ENCODE measurements at places on chromosomes 3 and 15. TPM values are rescaled to one million over a fixed set of nuclear protein-coding genes. Genes with fewer than 3 reads are reported as not detected.

DNA sequence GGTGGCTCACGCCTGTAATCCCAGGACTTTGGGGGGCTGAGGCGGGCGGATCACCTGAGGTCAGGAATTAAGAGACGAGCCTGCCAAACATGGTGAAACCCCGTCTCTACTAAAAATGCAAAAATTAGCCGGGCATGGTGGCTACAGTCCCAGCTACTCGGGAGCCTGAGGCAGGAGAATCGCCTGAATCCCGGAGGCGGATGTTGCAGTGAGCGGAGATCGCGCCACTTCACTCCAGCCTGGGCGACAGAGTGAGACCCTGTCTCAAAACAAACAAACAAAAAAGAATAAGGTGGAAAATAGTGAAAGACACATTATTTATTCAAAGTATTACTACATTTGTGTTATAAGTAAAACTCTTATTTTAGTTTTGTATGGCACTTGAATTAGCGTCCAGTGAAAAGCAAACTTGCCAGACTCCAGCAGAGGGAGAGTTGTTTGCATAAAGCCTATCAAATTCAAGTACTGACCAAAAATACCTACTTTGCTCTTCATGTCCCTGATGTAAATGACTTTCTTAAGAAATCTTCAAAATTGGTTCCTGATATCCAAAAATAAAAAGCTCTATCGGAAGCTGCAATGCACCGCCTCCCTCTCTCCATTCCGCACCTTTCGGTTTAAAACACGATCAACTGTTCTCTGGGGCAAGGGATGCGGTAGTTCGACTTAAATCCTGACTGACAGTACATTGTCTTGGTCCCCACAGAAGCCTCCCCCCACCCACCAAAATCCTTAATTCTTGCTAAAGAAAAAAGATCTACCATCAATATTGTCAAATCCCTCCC is 1.2 kb downstream of the TRPM7 start:
- peak overlapping the region; percentile 98 for H3K27ac ChIP-seq
- H3K4me3 ChIP-seq = peak overlapping the region; percentile 97
- peaks cover 25% of the 10 kb centered on the region for H3K36me3 ChIP-seq
- peaks cover 55% of the 10 kb centered on the region for H3K4me1 ChIP-seq
- DNase-seq = no peak

GRCh38 chr3:143482106-143483088 is 362.8 kb downstream of the CHST2 start:
- no peaks in the 10 kb centered on the region for H3K36me3 ChIP-seq
- DNase-seq = no peak
- no peak overlapping the region for H3K4me3 ChIP-seq
- H3K4me1 ChIP-seq = no peaks in the 10 kb centered on the region
- H3K27me3 ChIP-seq = no peaks in the 10 kb centered on the region

The ZNF609 gene
- 73.8 TPM for total RNA-seq

- H3K27ac ChIP-seq = no peak overlapping the region
- H3K4me1 ChIP-seq = peaks cover 12% of the 10 kb centered on the region
- H3K4me3 ChIP-seq = no peak overlapping the region
- peaks cover 19% of the 10 kb centered on the region for H3K27me3 ChIP-seq
- no peaks in the 10 kb centered on the region for H3K36me3 ChIP-seq
Measured at GRCh38 chr3:12394569-12395271, 89.6 kb upstream of the TSEN2 start.

GRCh38 chr3:29314727-29315088 is 33.8 kb downstream of the RBMS3 start:
- peaks cover 1% of the 10 kb centered on the region for H3K27me3 ChIP-seq
- DNase-seq = no peak
- no peaks in the 10 kb centered on the region for H3K36me3 ChIP-seq
- H3K4me3 ChIP-seq = no peak overlapping the region
- no peak overlapping the region for H3K27ac ChIP-seq

DNA sequence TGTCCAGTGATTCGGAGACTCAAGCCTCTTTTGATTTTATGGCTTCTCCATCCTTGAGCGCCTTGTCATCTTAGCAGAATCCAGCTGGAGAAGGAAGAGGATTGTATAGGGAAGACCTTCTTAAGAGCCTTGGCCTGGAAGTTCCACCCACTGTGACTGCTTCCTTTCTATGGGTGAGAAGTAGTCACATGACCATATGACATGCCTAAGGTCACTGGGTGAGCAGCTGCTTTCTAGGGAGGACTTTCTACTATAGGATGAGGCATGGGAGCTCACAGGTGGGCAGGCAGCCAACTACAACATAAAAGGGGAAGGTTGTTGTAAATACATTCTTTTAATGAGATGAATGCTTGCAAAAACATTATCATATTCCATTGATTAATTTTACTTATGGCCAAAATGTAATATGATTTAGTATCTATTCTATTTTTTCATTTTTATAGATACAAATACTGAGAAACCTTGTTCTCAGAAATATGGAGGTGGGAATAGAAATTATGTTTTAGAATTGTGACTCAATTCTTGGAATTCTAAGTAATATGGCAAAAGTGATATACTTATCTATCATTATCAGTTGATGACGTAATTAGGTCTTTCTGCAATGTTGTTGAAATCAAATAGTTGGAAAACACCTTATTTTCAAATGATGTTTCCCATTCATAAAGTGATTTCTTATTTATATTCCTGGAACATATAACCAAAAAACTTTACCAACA is 53.6 kb upstream of the MINAR1 start:
- no peaks in the 10 kb centered on the region for H3K36me3 ChIP-seq
- no peak overlapping the region for H3K4me3 ChIP-seq
- no peaks in the 10 kb centered on the region for H3K4me1 ChIP-seq
- DNase-seq = no peak
- no peaks in the 10 kb centered on the region for H3K27me3 ChIP-seq

The ADAMTS17 gene
- 0.83 TPM for total RNA-seq

GRCh38 chr3:35320646-35321407 is 318.5 kb upstream of the ARPP21 start:
- no peaks in the 10 kb centered on the region for H3K4me1 ChIP-seq
- no peak overlapping the region for H3K27ac ChIP-seq
- DNase-seq = no peak
- no peaks in the 10 kb centered on the region for H3K36me3 ChIP-seq

The CCDC9B gene
- total RNA-seq = 0.24 TPM

The USP4 gene
- total RNA-seq = 84.4 TPM

GRCh38 chr3:134087060-134087974 is 57.6 kb upstream of the SLCO2A1 start:
- H3K4me3 ChIP-seq = no peak overlapping the region
- H3K27me3 ChIP-seq = peaks cover 2% of the 10 kb centered on the region
- H3K27ac ChIP-seq = no peak overlapping the region
- no peaks in the 10 kb centered on the region for H3K36me3 ChIP-seq

GRCh38 chr3:57755741-57756527 is at the start of gene SLMAP:
Gene SLMAP, plus strand, starts transcription at chr3:57756309. Its CDS starts 1,343 bp downstream, at chr3:57757652.
- H3K4me3 ChIP-seq = peak within 1 kb of the TSS; percentile 98
- peaks cover 24% of the 10 kb centered on the region for H3K36me3 ChIP-seq
- peak; percentile 95 for DNase-seq
- H3K27me3 ChIP-seq = peaks cover 6% of the 10 kb centered on the region

GRCh38 chr3:68239542-68239941 is 585.1 kb upstream of the SUCLG2 start:
- H3K4me1 ChIP-seq = no peaks in the 10 kb centered on the region
- no peak for DNase-seq
- no peak overlapping the region for H3K27ac ChIP-seq
- no peaks in the 10 kb centered on the region for H3K27me3 ChIP-seq
- no peaks in the 10 kb centered on the region for H3K36me3 ChIP-seq
- H3K4me3 ChIP-seq = no peak overlapping the region

DNA sequence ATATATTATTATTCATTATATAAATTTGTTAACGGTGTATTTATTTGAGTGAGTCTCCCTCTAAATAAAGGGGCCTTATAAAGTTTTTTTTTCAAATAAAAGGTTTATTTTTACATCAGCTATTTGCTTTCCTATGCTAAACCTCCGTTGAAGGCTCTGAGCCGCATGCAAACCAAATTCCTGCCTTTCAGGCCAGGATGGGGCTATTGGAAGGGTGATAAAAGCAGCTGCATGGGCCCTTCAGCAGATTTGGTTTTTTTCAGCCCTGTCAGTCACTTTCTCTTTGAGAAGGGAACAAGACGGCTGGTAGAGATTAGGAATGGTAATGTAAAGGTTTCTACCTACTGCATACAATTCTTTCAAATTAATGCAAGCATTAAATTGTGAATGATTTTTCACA is 244.2 kb downstream of the WNT5A start:
- H3K27ac ChIP-seq = no peak overlapping the region
- no peaks in the 10 kb centered on the region for H3K27me3 ChIP-seq
- no peak overlapping the region for H3K4me3 ChIP-seq
- no peaks in the 10 kb centered on the region for H3K36me3 ChIP-seq
- H3K4me1 ChIP-seq = no peaks in the 10 kb centered on the region

The P2RY1 gene
- 0.49 TPM for total RNA-seq

DNA sequence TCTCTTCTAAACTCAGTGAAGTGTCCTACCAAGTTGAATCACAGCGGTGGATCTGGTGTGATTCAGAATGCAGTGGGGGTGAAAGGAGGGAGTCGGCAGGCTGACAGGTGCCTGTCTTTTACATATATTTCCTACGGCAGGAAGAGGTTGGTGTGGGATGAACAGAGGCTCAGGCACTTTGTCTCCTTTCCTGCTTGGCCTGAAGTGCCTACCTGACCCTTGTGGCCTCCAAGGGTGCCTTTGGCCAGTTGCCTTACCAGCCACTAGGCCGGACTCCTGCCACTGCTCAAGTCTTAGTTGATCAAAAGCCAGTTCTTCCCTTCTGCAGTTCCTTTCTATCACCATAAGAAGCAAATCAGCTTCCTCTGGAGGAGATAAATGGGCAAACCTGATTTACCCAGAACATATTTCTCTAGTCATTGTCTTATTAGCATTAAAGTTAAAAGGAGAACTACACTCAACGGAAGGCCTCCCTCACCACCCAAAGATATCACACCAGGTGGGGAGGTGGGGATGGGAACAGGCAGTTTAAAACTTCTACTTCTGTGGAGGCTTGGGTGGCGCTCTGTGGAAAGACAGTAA is 52.1 kb downstream of the CRTC3 start:
- H3K36me3 ChIP-seq = peaks cover 27% of the 10 kb centered on the region
- H3K27me3 ChIP-seq = no peaks in the 10 kb centered on the region
- peaks cover 60% of the 10 kb centered on the region for H3K4me1 ChIP-seq
- no peak for DNase-seq
- H3K27ac ChIP-seq = peak overlapping the region; percentile 73

- H3K4me3 ChIP-seq = no peak overlapping the region
- H3K4me1 ChIP-seq = peaks cover 23% of the 10 kb centered on the region
- H3K27ac ChIP-seq = no peak overlapping the region
- peaks cover 15% of the 10 kb centered on the region for H3K36me3 ChIP-seq
Measured at GRCh38 chr15:91873138-91873536, 19.6 kb downstream of the SLCO3A1 start.

GRCh38 chr3:30007668-30008067 is 598.7 kb upstream of the TGFBR2 start:
- peaks cover 3% of the 10 kb centered on the region for H3K27me3 ChIP-seq
- H3K27ac ChIP-seq = no peak overlapping the region
- H3K36me3 ChIP-seq = no peaks in the 10 kb centered on the region
- H3K4me1 ChIP-seq = peaks cover 3% of the 10 kb centered on the region
- DNase-seq = no peak
- no peak overlapping the region for H3K4me3 ChIP-seq

The IL5RA gene
- total RNA-seq = 0.12 TPM

The AQP9 gene
- total RNA-seq = not detected

DNA sequence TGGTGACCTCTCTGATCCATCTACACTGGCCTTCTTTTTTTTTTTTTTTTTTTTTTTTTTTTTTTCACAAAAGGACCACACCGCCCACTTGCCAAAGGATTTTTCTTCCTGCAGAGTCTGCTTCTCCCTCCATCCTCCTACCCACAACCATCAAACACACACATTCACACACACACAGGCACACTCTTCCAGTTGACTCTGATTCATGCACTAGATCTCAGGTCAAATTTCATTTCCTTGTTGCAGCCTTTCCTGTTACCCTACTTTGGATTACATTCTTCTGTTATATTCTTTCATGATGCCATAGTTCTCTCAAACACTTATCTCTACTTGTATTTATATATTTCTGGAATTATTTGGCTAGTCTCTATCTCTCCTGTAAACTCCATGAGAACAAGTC is 133.9 kb downstream of the STAC start:
- no peaks in the 10 kb centered on the region for H3K4me1 ChIP-seq
- no peak for DNase-seq
- H3K4me3 ChIP-seq = no peak overlapping the region
- no peak overlapping the region for H3K27ac ChIP-seq
- no peaks in the 10 kb centered on the region for H3K36me3 ChIP-seq

The AADACL2 gene
- not detected for total RNA-seq
